Right ventricle myocardium superior (tissue), 1 donor: ENCODE measurements at places on chromosomes 1 and 21.
A peak's percentile ranks its signal among the peaks of the same experiment; 100 is the strongest.

DNA sequence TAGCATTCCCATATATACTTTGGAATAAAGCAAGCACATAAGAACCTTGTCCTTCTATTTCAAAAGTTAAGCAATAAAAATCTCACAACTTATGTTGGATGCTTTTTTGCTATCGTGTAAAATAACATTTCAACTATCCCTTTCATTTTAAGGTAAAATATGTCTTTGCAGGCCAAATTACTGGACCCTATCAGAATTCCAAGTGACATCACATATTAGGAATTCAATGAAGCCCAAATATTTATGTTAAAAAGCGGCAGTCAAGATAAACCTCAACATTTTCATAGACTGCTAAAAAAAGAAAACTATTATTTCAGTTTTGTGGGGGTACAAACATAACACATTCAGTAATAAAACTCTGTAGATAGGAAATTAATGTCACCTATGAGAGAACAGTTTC is 252.0 kb downstream of the KCTD3 start:
- DNase-seq, result no peak

DNA sequence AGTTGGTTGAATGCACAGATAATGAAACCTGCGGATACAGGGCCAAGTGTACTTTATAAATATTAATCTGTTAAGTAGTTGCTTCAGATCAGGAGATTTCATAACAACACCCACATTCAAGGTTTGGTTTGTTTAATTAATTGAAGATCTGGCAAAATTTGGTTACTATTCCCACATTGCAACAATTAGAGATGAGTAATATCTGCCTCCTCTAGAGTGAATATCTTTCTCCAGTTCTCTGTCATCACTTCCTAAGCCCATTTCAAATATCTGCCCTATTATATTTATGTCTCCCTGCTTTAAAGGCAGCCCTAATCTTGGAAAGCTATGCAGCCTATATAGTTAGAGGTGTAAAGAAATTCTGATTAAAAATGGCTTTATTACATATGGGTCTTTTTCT is 61.4 kb downstream of the PPP2R5A start:
- DNase-seq, result no peak

GRCh38 chr1:42922687-42923366 is 35.8 kb downstream of the SLC2A1 start:
- DNase-seq, result no peak

DNA sequence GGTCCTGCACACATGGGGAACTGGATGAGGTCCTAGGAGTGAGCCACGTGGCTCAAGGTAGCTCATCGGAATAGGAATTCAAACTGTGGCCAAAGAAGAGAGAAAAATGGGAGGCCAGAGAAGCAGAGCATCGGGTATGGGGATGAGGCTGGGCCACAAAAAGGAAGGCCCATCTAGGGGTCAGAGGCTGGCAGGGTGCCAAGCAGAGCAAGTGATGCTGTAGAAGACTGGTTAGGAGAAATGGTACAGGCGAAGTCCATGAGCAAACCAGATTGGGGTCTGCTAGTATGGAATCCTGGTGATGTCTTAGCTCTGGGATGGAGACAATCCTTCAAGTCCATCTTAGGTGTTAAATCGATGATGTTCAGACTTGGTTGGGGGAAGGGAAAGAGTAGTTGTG is 68.0 kb downstream of the TEX35 start:
- no peak for DNase-seq

DNA sequence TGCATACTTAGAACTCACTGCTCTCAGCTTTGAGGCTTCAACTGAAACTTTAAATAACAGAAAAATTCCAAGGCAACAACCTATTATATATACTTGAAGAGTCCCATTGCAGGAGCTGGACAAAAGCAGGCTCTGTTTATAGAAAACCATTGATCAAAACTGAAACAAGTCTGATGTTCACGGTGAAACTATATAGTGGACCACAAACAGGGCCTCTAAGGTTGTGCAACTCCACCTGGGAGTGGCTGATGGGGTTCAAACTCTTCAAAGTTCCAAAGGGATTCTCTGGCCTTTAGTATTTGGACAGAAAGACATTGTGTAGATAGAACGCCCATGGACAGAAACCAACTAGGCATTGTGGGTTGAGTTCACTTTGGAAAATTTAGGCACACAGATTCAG is 140.3 kb downstream of the ZC3H11B start:
- DNase-seq, result no peak

GRCh38 chr1:109241344-109241743 is 8.0 kb upstream of the CELSR2 start:
- DNase-seq, result no peak

DNA sequence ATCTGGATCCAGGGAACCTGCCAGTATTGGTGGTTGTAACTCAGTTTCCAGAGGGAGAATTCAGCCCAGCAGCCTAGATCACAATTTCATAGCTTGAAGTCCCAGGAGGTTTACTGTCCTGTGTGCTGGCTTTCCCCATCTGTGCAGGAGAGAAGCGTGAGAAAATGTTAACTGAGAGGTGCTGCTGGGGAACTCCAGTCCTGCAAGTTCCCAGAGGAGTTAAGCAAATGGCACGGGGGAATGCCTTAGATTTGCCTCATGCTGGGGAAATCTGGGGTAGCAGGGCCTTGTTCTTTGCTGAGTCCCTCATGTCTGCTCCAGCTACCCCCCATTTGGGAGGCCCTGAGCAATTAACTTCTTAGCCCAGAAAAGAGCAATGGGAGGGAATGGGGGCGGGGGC is 25.1 kb upstream of the SLAMF6 start:
- DNase-seq, result no peak

GRCh38 chr21:42341776-42342542 is 8.8 kb downstream of the TFF2 start:
- DNase-seq, result no peak

DNA sequence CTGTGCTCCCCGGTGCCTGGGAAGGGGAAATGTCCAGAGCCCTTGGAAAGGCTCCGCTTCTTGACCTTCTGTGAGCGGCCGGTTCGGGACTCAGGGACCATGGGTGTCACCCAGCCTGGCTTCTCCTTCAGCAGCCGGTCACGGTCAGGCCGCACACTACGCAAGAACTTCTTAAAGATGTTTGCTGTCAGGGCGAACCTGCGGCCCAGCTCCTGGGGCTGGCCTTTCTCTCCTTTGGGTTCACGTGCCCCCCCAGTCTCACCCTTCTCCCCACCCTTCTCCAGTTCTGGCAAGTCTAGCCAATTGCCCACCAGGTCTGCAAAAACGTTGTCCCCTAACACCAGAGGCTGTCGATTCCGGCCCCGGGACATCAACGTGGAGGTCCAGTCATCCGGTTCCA is 12.1 kb downstream of the INKA2 start:
- DNase-seq, result no peak

DNA sequence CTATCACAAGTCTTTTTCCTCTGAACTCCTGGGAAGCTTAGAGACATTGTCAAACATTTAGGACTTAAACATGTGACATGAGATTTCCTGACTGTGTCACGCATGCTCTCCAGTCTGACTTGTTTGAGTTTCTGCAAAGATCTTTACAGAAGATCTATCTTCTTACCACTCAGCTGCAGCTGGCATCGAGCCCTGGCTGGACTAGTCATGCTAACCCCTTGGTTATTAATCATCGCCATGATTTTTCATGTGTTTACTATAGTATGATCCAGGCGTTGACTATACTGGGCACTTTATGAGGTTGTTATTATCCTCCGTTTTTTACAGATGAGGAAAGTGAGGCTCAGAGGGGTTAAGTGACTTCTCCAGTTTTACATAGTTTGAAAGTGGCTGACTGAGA is 18.1 kb upstream of the IRF2BP2 start:
- DNase-seq, result no peak

GRCh38 chr1:117013309-117013858 is 11.8 kb downstream of the CD101 start:
- no peak for DNase-seq

DNA sequence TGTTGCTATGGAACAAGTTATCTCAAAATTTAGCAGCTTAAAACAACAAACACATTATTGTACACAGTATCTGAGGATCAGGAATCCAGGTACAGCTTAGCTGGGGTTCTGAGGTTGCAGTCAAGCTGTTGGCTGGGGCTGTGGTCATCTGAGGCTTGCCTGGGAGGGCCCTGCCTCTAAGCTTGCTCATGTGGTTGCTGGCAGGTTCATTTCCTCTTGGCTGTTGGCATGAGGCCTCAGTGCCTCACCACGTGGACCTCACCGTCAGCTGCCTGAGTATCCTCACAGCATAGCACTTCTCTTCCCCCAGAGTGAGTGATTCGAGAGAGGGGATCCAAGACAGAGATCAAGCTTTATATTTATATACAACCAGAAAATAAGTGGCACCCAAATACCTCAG is 18.6 kb downstream of the NTPCR start:
- peak; percentile 75 for DNase-seq

DNA sequence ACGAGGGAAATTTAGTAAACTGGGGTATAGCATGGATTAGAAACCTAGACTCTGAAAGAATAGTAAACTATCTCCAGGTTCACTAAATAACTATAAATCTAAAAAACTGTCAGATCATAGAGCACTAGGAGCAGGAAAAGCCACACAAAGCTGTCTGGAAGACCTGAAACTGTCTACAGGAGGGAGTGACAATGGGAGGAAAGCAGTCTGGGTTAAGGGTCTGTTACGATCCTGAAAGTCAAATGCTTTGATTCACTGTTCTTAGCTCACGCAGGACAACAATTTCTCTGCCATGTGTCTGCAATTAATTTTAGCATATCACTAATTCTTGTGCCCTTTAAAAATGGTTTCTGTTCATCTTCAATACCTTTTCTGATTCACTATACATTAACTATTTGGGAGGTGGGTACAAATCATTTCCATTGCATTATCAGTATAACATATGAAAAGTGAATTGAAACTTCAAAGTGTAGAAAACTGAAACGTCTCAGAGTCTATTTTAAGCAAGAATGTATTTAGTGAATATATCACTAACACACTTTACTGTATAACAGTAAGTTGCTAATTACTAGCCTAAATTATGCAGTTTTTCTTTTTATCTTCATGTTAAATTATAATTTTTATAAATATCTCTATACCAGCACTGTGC is 18.4 kb downstream of the CEP170 start:
- no peak for DNase-seq

- peak; percentile 71 for DNase-seq
Measured at GRCh38 chr1:165910764-165911421, 83.5 kb downstream of the UCK2 start.

DNA sequence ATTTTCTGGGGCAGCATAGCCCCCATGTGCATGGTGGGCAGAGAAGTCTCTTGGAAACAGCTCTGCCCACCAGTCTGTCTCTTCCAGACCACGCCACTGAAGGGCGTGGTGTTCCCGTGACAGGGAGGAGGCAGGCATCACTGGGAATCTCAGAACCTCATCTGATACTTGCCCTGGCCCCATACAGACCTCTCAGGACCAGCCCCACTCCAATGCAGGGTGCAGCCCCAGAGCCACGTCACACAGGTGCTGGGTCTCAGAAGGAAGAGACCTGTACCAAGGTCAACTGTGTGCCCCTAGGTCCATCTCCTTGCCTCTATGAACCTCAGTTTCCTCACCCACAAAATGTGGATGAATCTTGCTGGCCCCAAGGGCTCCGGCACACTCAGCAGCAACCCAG is 7.3 kb downstream of the RAP1GAP start:
- DNase-seq, result no peak

DNA sequence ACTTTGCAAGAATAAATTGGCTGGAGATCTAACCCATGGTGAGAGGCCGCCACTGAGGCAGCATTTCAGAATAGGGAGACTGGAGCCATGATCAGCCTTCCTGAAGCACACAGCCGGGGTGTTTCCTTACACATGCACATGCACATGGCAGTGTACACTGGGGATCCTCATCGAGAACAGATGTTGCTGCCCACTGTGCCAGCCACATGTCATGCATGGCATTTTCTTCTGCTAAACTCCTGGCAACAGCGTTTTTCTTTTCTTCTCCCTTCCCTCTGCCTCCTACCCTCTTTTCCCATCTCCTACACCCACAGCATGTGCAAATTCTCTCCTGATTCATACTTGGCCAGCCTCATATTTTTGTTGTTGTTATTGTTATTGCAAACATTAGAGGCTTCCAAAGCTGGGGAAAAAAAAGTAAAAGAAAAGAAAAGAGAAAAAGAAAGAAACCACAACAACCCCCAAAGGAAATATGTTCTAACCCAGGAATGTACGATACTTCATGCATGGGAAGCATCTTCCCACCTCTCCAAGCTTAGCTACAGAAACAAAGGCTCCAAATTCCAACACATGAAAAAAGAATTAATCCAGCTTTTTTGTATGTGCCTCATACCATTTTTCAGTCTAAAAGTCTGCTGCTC is 344.0 kb downstream of the ASTN1 start:
- no peak for DNase-seq

- peak; percentile 66 for DNase-seq
Measured at GRCh38 chr1:180912801-180913565, at the start of gene KIAA1614. Gene KIAA1614 (plus strand): TSS chr1:180912897. CDS start chr1:180913244, 347 bp downstream.

DNA sequence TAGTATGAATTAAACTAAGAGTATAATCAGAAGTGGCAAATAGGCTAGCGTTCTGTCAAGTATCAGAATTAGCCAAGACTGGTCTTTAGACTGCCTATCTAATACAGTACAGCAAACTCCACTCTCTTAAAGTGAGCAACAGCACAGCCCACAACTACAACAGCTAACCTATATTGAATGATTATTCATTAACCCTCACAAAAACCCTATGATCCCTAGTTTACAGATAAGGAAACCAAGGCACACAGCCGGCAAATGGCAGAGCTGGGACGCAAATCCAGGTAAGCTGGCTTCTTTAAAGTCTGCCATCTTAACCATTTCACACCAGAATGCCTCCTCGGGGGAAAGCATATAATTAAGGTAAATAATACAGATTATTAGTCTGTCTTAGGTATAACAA is 52.0 kb downstream of the TP53BP2 start:
- DNase-seq, result no peak

- DNase-seq, result no peak
Measured at GRCh38 chr1:245810789-245811337, 656.1 kb downstream of the KIF26B start.

DNA sequence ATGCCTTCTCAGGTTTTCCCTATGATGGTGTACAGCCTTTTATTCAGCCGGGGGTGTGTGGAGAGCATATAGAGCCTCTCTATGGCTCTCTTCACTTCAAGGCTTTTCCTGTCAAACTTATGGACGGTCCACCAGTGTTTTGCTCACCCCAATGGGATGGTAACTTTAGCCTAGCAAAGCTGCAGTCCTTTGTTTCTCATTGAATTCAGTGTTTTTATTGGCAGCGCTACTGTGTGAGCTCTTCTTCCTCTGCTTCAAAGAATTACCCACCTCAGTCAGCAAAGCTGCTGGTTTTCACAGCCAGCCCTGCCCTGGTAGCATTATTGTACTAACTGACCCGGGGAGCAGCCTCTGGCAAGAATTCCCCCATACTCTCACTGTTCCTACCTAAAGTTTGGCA is 145.3 kb upstream of the RRP15 start:
- no peak for DNase-seq
